ENCODE measurements at places on chromosomes 6 and 20. TPM values are rescaled to one million over a fixed set of nuclear protein-coding genes. Genes with fewer than 3 reads are reported as not detected.
A peak's percentile ranks its signal among the peaks of the same experiment; 100 is the strongest.

Gene MUCL3
- total RNA-seq: not detected

Gene KCNG1
- total RNA-seq: 91.3 TPM

Gene BAG2
- 23.3 TPM for total RNA-seq

Gene CFB
- 0.86 TPM for total RNA-seq

Gene HSPA12B
- total RNA-seq: 0.17 TPM

Gene KCNQ5
- 4.4 TPM for total RNA-seq

Gene LY6G6D
- not detected for total RNA-seq

Gene PBOV1
- total RNA-seq: not detected

Gene OPN5
- 0.06 TPM for total RNA-seq

Gene SMPD2
- total RNA-seq: 13.5 TPM

Gene CDK19
- 10.2 TPM for total RNA-seq

Gene CALHM5
- total RNA-seq: 3.2 TPM

Gene PHACTR1
- 13.2 TPM for total RNA-seq

DNA sequence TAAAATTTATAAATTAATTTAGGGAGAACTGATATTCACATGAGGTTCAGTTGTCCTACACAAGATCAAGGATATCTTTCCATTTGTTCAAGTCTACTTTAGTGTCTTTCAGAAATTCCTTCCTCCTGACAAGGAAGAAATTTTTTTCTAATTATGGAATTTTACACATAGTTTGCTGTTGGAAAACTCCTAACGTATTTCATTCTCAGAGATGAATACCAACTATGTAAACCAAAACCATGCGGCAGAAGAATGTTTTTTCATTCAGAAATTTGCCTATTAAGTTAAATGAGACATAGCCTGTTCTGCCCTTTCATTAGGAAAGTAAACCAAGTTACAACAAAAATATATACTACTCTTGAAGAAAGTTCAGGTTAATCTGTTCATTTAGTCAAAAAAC, 111.2 kb upstream of the PRDM1 start:
- no peak for DNase-seq

- DNase-seq: no peak
Observed at GRCh38 chr6:16575655-16576054, 185.6 kb downstream of the ATXN1 start.

DNA sequence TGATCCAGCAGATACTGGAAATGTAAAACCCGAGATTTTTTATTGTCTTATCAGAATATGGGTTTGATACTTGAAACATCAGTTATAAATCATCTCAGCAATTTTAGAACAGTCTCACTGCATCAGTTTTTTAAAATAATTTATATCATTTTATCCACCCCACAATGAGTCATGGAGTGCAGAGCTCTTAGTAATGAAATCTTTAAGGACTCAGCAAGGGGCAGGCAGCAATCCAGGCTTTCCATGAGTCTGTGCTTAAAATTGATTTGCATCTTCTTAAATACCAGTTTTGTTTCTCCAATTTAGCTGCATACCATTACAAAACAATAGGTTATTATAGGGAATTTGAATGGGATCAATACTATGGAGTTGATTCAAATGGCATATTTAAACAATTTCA, 832.3 kb downstream of the C6orf118 start:
- DNase-seq: no peak

DNA sequence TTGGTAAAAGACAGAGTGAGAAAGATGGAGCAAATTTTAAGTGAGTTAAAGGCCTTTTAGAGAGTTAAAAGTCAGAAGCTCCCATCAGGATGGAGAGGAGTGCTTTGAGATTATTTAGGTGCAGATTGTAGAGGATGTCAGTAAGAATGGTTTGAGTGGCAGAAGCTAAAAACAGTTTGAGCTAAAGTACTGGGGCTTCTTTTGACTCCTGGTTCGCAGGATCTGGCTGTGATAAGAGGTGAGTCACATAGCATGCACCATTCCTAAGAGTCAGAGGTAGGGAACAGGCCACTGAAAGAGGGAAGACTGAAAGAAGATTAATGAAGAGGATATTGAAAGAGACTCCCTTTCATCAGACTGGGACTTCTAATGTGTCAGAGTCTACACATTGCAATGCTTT, 1047.9 kb upstream of the MAP3K7 start:
- DNase-seq: no peak

GRCh38 chr6:168370310-168370991, 50.9 kb upstream of the DACT2 start:
- DNase-seq: peak; percentile 86

DNA sequence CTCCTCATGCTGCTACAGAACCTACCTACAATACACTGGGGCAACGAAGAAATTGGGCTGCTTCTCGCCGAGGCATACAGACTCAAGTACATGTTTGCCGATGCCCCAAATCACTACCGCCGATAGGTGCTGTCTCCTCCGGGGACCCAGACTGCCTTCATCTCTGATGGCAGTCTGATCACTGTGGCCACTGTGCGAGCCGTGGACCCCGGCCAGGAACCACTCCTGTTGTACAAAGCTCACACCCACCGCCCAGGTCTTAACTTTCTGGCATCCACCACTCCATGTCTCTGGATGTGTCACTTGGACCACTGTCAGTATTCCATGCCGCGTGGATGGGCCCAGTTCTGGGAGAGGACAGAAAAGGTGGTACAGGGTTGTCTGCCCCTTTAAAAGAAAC, 22.7 kb upstream of the RNF8 start:
- DNase-seq: no peak

DNA sequence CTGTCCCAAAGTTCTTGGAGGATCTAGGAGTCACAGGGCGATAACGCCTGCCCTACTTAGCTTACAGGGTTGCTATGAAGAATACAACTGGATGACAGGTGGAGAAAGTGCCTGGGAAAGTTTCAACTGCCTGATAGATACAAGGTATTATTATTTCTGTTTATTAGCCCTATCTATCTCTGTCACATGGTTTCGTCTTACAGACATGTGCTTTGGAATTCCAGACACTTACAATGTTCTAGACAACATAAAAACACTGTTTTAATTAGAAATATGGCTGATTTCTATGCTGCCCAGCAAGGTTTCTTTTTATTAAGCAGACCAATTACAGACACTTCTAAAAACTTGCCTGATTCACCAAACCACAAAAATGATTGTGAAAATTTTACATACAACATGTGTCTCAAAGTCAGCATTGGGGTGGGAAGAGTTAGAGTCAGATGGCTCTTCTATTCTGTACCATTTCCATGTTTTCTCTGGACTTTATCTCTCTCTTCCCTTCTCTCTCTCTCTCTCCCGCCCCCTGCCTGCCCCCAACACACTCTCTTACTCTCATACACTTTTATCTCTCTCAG, 50.0 kb downstream of the GJA10 start:
- no peak for DNase-seq

DNA sequence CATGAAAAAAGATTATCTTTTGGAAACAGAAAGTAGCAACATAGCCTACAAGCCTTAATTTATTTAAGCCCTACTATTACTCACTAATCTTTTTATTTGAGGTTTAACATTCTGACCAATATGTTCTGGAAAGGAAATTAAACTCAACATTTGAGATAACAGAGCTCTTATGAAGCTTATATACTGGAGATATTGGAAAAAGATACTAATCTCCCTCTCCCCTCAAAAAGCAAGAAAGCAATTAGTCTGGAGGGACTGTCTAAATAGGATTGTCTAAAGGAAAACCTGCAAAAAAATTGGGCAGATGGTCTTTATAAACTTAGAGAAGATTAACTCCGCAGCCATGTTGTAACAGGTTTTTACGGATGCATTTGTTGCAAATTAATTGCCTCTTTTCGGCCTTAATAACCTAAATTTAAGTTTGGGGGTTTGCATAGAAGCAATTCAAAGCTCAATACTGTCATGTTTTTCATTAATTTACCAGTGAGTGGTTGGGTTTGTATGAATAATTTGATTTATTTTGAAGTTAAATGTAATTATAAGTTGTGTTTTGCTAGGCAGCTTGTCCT, 79.1 kb downstream of the SHLD1 start:
- no peak for DNase-seq

DNA sequence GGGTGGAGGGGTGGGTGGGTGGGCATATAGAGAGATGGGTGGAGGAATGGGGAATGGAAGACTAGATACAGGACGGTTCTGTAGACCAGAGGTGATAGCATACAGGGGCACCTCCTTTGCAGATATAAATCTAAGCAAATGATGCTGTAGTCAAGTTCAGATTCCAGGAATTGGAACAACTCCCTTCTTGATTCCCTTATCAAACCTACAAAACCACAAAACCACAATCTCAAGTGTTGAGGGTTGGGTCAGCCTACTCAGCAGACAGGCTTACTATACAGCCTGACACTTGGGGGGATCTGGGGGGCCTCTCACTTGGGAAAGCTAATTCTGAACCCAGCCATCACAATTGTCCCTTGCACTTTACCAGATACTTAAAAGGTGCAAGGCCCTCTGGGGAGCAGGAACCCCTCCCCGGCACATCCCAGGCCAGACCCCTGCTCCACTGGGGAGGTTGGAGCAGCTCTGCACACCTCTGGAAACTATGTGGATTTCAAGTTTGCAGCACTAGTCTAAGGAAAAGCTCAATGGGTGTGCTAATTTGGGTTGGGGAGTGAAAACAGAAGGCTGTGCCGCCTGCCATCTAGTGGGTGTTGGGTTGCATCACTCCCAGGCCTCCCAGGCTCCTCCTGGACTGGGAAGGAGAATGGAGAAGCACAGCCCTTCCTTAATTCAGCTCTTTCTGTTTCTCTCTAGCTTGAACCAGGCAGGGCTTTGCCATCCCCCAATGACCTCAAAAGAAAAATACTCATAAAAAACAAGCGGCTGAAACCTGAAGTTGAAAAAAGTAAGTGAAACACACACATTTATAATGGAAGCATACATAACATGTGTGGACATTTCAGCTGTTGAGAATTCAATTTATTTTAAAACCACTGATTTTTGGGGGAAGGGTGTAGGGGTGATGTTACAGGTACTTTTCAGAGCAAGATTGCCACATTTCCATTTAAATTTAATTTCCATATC, 121.2 kb upstream of the LAMP5 start:
- peak; percentile 54 for DNase-seq

DNA sequence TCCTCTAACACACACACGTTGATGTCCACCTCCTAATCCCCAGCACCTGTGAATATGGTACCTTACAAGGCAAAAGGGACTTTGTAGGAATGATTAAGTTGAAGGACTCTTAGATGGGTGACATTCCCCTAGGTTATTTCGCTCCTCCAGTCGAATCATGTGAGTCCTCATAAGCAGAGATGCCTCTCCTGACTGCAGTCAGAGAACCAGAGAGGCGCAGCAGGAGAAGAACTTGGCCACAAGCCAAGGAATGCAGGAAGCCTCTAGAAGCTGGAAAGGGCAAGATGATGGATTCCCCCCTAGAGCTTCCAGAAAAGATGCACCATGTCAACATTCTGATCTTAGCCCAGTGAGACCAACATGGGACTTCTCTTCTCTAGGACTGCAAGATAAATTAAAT, 133.1 kb upstream of the PTPRT start:
- peak; percentile 6 for DNase-seq

GRCh38 chr6:17959302-17959701, 28.1 kb downstream of the KIF13A start:
- DNase-seq: no peak

DNA sequence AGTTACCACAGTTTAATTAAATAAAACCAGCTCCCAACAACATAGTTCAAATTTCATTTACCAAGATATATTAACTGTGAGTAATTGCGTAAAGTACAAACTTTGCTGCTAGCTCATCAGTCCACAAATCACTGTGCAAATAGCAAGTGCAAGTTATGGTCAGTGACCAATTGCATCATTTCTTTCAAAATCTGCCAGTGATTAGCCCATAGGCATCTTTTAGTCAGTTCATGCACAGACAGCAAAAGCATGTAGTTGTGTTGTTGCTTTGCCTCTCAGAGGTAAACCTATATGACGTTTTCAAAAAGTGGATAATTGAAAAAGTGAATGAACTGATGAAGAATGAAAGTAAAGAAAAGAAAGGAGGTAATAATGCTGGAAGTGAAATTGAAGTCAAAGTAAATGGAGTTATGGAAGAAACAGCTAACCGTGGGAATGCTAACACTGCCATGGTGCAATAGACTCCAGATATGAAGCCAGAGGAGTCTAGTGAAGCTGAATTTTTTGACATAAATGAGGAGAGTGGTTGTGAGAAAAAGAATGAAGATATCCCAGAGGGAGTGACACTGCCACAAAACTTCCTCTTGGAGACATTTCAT, 36.5 kb downstream of the ENPP1 start:
- DNase-seq: no peak

DNA sequence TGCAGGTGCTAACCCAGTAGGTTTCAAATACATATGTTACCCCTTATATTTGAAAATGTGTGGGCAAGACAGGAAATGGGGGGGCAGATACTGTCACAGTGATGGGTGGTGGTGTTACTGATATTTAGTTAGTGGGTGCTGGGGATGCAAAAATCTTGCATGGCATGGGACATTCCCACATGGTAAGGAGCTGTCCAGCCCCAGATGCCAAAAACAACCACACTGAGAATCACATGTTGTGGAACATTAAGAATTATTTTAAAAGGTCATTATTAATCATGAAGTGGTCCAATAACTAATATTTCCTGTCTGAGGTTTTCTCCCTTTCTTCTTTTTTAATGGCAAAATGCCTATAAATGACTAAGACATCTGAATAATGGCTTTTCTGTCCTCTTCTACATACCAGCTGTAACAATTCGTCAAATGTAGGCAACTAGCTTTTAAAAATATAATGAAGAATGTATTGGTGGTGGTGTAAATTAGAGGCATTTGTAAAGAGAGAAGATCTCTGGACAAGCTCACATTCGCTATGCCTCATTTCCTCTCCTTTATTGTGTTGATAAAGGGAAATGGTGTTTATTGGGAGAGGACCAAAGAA, 57.3 kb upstream of the SLC35B3 start:
- no peak for DNase-seq

DNA sequence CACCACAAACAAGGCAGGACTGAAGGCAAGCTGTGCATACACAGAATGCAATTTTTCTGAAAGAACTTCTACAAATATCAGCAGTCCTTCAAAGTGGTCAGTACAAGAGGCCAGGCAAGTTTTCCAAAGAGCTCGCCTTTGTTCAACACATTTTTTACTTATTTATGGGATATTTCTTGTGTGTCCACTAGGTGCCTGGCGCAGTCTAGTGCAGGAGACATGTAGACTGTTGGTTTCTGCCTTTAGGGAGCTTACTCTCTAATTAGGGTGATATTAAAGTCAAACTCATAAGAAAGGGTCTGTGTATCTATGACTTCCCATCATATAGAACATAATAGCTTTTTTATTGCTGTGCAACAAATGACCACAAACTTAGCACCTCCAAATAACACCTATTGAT, 21.2 kb upstream of the VEGFA start:
- DNase-seq: no peak
